ENCODE measurements at places on chromosomes 13 and 19. TPM values are rescaled to one million over a fixed set of nuclear protein-coding genes. Genes with fewer than 3 reads are reported as not detected.

The DGKH gene
- 19.9 TPM for total RNA-seq

The KLK12 gene
- total RNA-seq: not detected

The CLEC17A gene
- 0.76 TPM for total RNA-seq

The NOVA2 gene
- total RNA-seq: 9.9 TPM

The CD22 gene
- 23.8 TPM for total RNA-seq

The CEACAM6 gene
- total RNA-seq: 1.1 TPM

The ZNF460 gene
- 80.5 TPM for total RNA-seq

The RRAS gene
- total RNA-seq: 135 TPM

The TMEM190 gene
- not detected for total RNA-seq

The CLEC4M gene
- total RNA-seq: not detected

The IL12RB1 gene
- 2.1 TPM for total RNA-seq

The ZNF121 gene
- total RNA-seq: 31.8 TPM

The RDH8 gene
- not detected for total RNA-seq

The RGL3 gene
- 14.4 TPM for total RNA-seq

The CAPNS1 gene
- 534 TPM for total RNA-seq

The ZNF724 gene
- total RNA-seq: 1.7 TPM

The RPL18A gene
- total RNA-seq: 1,112 TPM

The TMPRSS9 gene
- total RNA-seq: not detected
